ENCODE measurements at places on chromosomes 3 and 15.
A peak's percentile ranks its signal among the peaks of the same experiment; 100 is the strongest.

- DNase-seq, result no peak
These were observed 3.6 kb downstream of the FYTTD1 start for GRCh38 chr3:197753263-197753662.

- DNase-seq, result no peak
These were observed 692.8 kb downstream of the AGBL1 start for GRCh38 chr15:86772369-86773059.

- DNase-seq, result no peak
These were observed 46.8 kb downstream of the BHLHE40 start for GRCh38 chr3:5026046-5026362.

DNA sequence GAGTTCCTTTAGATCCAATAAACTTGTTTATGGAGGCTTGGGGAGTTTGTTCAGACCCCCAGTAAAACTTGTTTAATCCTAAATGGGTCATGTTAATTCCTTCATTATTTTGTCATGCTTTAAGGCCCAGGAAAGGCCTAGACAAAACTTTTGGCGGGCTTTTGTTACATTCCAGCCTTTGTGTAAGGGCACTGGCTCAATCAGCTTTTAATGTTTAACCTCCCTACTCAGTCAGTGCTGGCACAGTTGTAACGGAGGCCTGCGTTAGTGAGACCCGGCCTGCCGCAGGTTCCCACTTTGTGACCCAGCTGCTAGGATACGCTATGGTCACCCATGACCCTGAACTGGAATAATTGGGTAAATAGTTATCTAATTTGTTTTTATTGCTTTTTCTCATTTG lies 59.2 kb downstream of the OXSM start:
- DNase-seq, result no peak

GRCh38 chr3:63993653-63994079 lies 29.6 kb downstream of the PSMD6 start:
- peak; percentile 80 for DNase-seq

DNA sequence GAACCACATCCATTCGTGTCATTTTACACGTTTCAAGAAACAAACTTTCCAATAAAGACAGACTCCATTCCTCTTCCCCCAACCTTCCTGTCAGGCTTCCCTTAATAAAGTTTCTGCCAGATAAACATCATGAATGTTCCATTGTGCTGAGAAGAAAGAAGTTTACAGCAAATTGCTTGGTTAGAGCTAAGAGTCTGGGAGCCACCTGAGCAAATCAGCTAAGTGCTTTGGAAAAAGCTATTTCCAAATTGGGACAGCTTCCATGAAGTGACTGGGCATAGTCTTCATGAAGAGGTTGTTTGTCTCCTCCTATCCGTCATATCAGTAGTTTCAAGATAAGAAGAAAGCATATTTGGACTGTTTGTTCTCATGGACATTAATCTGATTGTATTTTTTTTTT lies 77.0 kb downstream of the MAGI1 start:
- no peak for DNase-seq

GRCh38 chr3:16494814-16495431 lies 18.6 kb downstream of the RFTN1 start:
- DNase-seq, result no peak

- no peak for DNase-seq
These were observed 26.6 kb downstream of the TMEM45A start for GRCh38 chr3:100518983-100519382.

- no peak for DNase-seq
These were observed 66.5 kb downstream of the CDAN1 start for GRCh38 chr15:42670451-42670850.

DNA sequence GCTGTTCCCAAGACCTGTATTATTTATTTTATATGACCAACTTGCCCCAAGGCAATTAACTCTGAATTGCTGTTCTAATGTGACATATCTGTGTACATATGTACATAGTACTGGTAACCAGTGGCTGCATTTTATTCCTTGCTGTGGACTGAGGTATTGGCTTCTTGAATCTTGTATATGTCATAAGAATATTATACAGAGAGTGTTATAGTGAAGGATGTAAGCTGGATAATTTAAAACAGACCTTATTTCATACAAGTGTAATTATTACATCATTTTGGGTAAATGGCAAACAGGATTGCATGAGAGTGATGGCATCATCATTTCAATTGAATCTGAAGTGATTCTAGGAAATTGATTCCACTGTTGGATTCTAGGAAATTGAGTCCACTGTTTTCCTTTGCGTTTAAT lies 32.9 kb downstream of the B3GALNT1 start:
- no peak for DNase-seq

GRCh38 chr3:109825971-109826810 lies 488.8 kb upstream of the DPPA4 start:
- no peak for DNase-seq

DNA sequence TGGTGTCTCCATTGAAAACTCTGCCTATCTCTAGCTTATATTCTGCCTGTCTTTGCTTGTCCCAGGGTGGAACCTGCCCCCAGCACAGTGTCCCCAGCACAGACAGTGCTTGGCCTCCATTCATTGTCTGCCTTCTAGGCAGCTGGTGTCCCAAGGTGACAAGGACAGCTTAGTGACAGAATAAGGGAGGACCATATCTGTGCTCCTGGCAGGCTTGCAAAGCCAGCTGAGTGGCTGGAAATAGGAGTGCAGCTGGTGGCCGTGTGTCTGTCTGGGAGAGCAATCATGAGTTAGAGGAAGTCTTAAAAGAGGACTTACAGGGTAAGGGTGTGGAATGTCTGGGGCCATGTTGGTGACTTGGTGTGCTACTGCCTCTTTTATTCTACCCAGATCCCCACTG lies 33.4 kb downstream of the SCN5A start:
- DNase-seq, result no peak

DNA sequence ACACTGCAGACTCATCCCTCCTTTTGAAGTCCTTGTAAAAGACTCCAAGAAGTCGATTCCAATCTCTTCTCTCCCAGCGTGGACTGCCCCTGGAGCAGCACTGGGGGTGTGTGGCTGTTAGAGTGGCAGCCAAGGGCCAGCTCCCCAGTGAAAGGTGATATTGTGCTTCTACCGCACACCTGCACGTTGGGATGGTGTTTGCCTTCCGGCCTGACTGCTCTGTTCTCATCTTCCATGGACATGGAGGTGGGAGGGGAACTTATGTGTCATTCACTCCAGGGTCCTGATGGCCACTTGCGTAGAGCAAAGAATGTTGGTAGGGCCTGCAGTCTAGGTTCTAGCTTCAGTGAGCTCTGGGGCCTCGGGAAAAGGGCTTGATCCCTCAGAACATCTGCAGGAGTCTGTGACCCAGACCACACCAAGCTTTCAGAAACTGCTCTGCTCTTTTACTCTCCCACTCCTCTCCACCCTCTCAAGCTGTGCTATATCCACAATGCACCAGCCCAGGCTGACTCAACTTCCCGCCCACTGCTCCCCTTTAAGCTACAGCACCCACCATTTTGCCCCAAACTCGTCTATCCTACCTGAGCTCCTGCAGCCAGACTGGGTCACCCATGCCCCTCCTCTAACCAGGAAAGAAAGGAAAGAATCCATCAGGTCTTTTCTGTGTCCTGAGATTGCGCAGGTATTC lies 31.3 kb downstream of the LIPC start:
- DNase-seq, result no peak

DNA sequence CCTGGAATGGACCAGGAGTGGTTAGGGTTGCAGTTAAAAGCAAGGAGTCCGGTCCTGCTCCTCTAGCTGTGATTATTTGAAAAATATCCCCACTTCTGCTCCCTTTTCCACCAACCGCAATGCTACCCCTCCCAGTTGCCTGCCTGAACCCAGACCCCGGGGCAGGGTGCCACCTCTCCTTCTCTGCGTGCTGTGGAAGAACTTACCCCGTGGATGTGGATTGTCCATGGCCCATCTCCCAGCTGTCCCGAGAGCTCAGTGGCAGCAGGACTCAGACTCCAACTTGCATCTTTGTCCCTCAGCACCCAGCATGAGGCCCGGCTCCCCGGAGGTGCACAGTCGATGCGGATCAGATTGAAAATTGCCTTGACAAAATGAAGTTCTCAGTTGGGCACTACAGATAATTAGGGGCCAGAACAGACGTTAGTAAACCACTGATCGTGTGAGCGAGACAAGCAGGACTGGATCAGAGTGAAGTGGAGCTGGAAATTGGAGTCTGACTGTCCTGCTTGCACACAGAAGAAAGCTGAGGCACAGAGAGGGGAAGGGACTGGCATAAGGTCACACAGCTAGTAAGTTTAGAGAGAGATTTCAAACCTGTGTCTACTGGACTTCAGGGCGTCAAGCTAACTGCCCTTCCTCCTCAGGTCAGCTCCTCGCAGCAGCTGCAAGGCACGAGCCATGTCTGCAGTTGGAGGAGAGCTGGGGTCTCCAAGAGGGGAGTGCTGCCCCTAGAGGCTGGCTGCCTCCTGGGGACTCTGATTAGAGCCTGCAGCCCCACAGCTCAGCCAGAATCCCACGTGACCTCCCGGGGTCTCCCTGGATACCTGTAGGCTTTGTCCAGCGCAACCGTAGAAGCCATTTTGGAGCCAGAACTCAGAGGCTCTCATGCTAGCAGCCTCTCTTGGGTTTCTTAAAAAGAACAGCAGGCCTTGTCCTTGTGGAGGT lies 14.7 kb downstream of the SLC6A1 start:
- peak; percentile 86 for DNase-seq

GRCh38 chr3:11307830-11308432 lies 35.7 kb downstream of the ATG7 start:
- DNase-seq, result no peak

DNA sequence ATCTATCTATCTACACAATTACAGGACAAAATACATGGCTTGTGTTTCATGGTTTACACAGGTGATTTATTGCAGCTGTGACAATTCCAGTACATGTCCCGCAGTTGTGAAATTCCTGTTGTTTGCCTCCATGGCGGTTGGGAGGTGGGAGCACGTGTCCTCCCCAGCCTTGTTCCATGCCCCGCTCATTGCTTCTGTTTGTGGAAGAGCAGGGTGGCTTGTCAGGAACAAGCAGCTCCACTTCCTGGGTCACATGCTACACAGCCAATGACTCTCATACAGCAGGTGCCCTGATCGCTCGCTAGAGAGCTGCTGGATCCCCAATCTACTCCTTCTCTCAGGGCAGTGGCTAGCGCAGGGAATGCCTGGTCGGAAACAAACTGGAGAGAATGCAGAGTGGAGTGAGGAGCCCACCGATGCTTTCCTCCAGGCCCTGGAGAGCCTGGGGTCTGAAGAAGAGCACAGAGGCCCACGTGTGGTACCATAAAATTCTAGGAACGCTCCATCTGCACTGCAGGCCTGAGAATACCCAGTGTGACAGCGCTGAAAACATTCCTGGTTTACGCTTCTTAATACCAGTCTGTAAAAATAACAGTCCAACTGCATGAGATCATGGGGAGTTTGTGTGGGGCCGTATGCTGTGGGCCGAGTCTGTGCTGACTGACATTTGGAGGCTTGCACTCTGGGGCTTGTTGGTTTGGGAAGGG lies 270.6 kb upstream of the RGMA start:
- no peak for DNase-seq

GRCh38 chr3:11770477-11771391 lies 76.0 kb downstream of the TAMM41 start:
- DNase-seq, result peak; percentile 95

DNA sequence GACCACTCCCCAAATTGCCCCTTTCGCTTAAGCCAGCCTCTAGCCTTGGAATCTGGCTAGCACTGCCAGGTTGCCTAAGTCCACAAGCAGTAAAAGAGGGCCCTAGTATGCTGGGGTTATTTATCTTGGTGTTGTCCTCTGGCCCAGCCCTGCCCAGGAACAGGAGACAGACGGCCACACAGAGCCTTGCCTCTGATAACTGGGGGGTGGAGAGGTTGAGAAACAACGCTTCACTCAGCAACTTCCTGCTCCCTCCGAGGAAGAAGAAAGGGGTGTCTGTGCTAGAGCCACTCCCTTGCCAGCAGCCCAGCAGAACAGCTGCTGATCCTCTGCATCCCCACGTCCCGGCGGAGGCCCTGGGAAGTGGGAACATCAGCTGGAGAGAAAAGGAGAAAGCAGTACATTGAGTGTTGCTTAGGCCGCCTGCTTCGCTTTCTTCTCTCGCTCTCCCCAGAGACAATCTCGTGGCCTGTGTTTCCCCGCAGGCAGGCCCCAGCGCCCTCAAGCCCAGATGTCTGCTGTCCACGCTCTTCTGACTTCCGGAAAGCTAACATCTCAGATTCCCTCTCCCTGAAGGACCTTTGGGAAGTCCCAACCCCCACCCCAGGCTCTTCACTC lies 22.6 kb upstream of the C3orf70 start:
- peak; percentile 52 for DNase-seq

GRCh38 chr3:182451871-182452270 lies 341.4 kb upstream of the ATP11B start:
- DNase-seq, result no peak

DNA sequence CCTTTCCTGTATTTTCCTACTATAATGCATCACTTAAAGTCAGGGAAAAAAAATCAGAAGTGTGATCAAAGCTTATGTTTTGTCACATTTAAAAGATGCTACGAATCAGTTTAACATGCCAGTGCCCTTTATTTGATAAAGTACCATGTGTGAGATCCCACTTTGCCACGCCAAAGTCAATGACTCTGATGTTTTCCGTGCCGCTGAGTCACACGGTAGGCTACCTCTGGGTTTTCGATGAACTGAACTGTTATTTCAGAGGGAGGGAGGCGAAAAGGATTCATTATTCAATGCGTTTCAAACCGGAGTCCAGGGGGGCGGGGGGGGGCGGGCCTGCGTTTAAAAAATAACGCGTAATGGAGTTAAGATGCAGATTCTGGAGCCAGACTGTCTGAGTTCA lies 203.0 kb downstream of the ABHD5 start:
- no peak for DNase-seq

GRCh38 chr3:160133757-160134156 lies 91.5 kb upstream of the C3orf80 start:
- peak; percentile 68 for DNase-seq

GRCh38 chr15:74631935-74632560 lies 16.4 kb downstream of the CLK3 start:
- DNase-seq, result peak; percentile 76

- no peak for DNase-seq
These were observed 136.5 kb downstream of the MAP2K5 start for GRCh38 chr15:67678993-67679392.

DNA sequence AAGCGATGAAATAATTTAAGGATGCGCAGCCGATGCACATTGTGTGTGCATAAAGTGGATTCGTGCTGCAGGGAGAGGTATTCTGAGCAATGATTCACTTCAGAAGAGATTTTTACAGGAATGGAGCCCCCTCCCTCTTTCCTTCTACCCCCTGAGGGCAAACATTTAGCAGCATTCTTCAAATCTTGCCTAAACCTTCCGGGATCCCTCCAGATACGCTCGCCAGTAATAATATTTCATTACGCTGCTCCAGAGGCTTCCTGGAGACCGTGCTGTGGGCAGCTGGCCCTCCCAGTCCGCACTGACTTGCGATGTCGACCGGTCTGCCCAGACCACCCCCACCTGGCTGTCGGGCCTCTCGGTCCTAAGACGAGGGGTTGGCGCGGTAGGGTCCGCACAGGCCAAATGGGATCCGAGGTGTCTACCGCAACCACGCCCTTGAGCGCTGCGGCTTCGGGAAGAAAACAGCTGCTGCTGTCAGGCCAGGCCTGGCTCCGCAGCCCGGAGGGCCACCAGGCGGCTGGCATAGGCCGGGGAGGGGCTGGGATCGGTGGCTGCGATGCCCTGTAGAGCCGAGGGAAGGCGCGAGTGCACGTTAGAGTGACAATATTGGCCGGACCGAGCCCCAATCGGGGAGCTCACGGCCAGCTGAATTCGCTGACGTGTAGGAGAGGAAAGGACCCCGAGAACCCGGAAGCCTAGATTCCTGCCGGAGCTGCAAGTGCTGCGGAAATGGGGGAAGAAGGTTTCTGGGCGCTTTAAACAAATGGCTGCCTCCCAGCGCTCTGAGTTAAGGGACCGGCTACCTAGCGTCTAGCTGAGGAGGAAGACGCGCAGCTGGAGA lies 14.3 kb downstream of the ZIC4 start:
- DNase-seq, result peak; percentile 93
